Stimulated activated CD4-positive, alpha-beta T cell treated with anti-CD3 and anti-CD28 coated beads, TNF-alpha, amount 100 ng/mL, for 4 hours (primary cell): ENCODE measurements at places on chromosomes 6 and 20.

- no peak for DNase-seq
These were observed 20.5 kb downstream of the CPNE5 start for GRCh38 chr6:36818756-36819155.

DNA sequence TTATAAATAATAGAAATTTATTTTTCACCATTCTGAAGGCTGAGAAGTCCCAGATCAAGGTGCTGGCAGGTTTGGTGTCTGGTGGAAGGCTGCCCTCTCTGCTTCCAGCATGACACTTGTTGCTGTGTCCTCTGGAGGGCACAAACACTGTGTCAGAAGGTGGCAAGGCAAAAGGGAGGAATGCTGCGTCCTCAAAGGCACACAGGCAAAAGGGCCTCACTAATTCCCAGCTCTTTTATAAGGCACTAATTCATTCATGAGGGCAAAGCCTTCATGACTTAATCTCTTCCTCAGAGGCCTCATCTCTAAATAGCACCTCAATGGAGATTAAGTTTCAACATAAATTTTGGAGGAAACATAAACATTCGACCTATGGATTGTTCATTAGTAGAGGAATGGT is 209.5 kb upstream of the SMLR1 start:
- DNase-seq = no peak

- no peak for DNase-seq
These were observed 74.7 kb downstream of the SOBP start for GRCh38 chr6:107564589-107564951.

GRCh38 chr6:93679836-93680235 is 260.5 kb upstream of the EPHA7 start:
- DNase-seq = no peak

GRCh38 chr20:58237318-58238132 is 9.1 kb upstream of the ANKRD60 start:
- no peak for DNase-seq

DNA sequence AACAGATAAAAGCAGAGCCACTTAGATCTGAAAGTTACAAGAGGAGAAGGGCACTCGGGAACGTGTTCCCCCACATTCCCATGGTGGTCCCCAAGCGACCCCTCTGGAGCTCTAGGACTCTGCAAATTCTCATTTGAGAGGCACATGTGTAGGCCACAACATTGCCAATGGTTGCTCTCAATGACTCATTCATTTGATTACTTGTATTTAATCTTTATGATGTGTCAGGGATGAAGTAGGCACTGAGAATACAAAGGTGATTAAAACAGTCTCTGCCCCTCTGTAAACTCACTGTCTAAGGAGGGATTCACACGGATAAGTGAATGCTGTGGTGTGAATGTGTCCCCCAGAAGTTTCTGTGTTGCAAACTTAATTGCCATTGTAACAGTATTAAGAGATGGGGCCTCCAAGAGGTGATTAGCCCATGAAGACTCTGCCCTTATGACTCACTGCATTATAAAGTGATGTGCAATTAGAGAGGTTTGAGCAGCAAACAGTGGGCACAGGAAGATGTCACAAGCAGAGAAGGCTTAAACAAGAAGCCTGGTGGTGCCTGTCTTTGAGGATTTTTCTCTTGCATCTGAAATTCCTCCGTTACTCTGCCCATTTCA is 34.0 kb upstream of the TRAM2 start:
- DNase-seq = no peak

- DNase-seq = no peak
These were observed 56.3 kb upstream of the FAM184A start for GRCh38 chr6:119134752-119135151.

GRCh38 chr6:49732781-49733180 is 11.4 kb downstream of the CRISP3 start:
- DNase-seq = no peak

DNA sequence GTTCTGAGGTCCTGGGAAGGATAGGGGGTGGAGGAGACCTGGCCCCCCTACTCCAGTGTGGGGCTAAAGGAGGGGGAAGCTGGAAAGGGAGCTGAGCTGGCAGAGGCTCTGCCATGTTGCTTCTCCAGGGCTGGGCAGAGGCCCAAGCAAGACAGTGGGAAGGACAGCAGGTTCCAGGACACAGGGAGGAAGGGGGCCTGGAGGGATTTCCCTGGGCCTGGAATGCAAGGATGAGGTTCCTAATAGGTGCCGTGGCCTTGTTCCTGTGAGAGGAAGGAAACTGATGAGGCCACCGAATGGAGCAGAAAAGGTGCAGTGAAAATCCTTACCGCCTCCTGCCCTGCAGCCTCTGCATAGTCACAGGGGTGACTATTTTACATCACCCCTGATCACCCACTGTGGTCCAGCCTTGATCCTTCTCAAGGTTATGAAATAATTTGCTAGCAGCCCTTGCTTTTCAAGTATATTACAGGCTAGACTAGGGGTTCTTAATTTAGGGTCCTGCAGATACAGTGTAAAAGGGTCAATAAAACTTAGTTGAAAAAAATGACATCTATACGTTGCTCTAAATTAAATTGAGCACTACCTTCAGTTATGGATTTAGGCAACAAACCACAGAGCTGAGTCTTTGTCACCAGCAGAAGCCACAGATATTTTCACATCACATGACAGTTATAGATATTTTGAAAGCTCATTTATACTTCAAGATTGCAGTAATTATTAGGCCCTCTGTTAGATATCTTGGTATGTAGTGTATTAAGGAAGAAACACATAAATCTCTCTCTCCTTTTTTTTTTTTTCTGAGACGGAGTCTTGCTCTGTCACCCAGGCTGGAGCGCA is 45.7 kb upstream of the RNF24 start:
- no peak for DNase-seq

- no peak for DNase-seq
These were observed 3.3 kb downstream of the SLC17A2 start for GRCh38 chr6:25927178-25927577.

- no peak for DNase-seq
These were observed 490.4 kb upstream of the ADGRB3 start for GRCh38 chr6:68144667-68145066.

DNA sequence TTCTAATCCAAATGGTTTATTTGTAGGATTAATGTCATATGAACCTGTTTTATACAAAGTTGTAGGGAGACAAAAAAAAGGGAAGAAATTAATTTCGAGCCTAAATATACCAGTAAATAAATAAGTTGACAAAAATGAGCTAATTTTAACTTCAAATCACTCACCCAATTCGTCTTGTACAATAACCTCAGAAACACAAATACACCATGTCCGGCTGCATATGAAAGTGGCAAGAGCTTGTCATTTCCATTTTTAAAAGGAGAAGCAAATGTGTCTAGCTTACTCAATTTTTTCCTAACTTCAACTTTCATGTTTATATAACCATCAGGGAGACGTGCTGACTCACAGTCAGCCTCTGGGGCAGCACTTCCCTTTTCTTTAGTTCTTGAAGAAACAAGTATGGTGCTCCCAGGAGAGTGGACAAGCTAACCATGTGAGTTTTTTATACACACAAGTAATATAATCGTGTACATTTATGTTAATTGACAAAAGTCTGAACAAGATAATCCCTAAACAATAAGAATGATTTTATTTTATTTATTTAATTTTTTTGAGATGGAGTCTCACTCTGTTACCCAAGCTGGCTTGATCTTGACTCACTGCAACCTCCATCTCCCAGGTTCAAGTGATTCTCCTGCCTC is 55.5 kb upstream of the SGK1 start:
- DNase-seq = no peak

GRCh38 chr6:9405825-9406224 is 970.5 kb upstream of the SLC35B3 start:
- DNase-seq = no peak

GRCh38 chr6:125944434-125944816 is 12.1 kb upstream of the HINT3 start:
- DNase-seq = no peak

DNA sequence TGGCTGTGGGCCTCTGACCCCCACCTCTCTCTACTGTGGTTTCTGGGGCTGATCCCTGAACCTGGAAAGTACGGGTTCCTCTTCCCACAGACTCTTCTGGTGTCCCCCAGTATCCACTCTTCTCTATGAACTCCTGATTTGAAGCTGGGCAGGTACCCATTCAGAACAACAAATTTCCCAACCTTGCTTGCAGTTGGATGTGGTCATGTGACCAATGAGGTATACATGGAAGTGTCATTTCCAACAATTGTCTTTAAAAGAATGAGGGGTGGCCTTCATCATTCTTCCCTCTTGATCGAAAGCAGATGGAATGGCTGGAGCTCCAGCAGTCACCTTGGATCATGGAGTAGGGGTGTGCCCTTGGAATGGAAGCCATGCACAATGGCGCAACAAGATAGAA is 128.0 kb upstream of the MLN start:
- no peak for DNase-seq

DNA sequence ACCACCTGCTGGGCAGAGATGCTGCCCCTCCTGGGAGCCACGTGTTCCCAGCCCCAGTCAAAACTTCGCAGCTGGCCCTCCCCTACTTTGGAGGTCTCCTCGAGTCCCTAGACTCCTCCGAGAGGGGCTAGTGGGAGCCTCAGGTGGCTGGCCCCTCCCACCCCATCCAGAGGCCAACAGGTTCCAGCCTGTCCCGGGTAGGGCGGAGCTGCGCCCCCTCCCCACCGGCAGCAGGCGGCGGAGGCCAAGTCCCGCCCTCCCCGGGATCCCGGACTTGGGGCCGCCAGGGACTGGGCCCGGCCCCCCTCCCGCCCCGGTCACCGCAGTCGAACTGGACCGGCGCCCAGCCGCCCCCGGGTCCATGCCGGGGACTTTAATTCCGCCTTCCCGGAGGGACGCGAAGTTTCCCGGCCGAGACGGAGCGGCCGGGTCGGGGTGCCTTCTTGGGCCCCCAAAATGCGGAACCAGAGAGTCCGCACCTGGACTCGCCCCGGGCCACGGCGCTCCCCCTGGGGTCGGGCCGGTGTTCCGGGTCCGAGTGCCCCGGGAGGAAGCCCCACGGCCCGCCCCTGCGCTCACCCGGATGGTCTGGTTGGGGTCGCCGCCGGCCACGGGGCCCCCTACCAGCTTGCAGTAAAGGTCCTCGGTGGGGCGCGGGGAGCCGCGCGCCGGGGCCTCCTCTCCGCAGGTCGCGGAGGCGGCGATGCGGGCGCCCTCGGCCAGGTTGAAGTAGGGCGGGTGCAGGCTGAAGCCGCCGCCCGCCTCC is 559 bp downstream of the LAMA5 start:
- DNase-seq = no peak

GRCh38 chr6:51562198-51562597 is 525.2 kb downstream of the PKHD1 start:
- no peak for DNase-seq

DNA sequence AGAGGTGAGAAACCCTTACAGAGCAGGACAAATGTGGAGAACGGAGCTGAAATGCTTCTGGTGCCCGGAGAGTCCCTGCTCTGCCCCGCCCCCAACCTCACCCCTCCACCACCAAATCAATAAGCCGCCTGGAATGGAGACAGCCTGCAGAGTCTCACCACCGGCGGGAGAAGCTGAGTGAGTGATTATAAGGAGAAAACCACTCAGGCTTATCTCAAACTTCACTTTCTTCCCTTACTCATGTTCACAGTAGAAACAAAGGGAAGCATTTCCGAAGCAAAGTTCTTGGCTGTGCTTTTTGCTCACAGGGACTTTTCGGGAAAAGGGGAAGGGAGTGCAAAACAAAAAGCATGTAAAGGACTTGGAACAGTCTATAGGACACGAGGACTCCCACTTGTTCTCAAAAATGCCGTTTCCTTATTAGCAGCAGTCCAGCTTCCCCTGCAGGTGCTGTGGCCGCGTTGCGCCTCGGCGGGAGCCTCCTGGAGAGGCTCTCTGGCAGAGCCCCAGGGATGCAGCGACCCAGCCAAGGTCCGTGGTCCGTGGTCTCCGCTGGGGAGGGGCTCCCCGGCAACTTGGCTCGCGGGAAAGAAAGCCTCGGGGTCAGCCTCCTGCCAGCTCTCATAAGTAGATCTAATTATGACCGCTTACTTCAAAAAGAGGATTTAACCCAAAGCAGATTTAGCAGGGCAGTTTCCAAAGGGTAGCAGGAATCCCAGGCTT is 64.8 kb upstream of the TMEM30A start:
- DNase-seq = no peak

DNA sequence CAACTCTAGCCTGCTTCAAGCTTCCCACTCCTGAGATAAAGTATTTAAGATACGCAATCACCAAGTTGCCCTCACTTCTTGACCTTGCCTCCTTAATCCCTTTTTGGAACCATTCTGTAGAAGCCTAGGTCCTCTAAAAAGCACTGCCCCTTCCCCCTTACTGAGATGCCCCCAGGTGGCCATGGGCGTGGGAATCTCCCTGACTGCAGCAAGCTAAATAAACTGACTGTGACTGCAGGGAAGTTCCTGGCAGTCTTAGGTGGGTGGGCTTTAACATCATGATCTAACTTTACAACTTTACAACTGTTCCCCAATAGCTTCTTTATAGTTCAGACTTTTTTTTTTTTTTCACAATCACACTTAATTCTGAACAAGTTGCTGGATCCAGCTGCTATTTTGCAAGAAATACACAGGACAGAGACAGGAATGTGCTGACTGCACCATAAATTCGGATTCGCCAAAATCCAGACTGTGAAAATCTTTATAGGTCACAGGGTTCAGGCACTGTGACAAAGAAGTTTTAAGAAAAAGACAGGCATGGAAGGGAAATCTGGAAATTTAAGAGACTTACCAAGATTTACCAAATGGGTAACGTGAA is 344.2 kb upstream of the SULF2 start:
- no peak for DNase-seq

- DNase-seq = no peak
These were observed 177.0 kb downstream of the FOXC1 start for GRCh38 chr6:1786455-1787453.

DNA sequence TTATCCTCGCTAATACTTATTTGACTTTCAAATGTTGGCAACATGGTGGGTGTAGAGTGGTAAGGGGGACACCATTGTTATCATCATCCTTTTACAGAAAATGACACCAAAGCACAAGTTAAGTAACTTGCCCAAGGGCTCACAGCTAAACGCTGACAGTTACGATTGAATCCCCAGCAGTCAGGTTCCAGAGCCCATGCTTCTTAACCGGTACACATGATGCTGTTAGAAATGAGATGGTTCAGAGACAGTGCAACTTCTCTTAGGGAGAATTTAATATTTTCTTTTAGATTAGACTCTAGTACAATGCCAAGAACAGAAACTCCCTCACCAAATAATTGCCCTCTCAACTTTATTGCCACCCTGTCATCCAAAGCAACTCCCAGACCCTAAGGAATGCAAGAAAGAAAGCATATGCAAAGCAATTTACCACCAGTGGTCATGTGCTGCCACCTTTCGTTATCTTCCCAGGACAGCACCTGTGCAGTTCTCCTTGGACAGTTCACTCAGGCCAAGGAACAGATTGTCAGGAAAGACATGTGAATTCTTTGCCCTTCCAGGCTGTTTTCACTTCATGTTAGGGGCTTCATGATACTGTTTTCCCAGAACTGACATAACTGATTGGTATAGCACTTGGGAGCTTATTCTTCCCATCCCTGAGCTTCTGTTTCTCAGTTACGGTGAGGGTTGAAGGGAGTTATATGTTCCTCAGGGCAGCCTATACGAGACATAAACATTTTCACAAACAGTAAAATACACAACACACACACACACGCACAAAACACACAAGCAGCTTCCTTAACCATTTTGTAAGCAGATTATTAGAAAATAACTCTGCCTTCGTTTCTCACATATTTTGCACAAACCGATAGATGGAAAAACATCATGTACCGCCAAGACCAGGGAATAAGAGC is 5.1 kb downstream of the HLA-DMA start:
- no peak for DNase-seq
